ENCODE measurements at places on chromosomes 11 and 22. TPM values are rescaled to one million over a fixed set of nuclear protein-coding genes. Genes with fewer than 3 reads are reported as not detected.
A peak's percentile ranks its signal among the peaks of the same experiment; 100 is the strongest.

RHOD gene
- not detected for total RNA-seq

- peaks cover 5% of the 10 kb centered on the region for H3K4me1 ChIP-seq
- no peak for DNase-seq
- no peaks in the 10 kb centered on the region for H3K36me3 ChIP-seq
These were observed 30.2 kb downstream of the C11orf91 start for GRCh38 chr11:33670250-33671011.

OR6A2 gene
- 0.05 TPM for total RNA-seq

DNA sequence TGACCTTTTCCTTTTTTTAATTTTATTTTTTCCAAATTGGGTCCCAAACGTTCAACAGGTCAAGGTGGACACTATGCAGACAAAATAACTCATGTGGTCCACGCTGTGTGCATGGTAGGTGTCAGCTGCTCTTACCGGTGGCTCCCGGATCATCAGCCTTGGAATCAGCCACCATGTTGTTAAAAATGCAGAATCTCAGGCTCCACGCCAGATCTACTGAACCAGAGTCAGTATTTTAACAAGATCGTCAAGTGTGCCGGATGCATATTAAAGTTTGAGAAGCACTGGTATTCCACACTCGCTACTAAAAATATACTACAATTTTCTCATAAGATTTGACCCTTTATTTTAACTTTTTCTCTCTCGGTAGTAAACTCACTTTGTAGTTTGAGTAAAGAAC is 553 bp upstream of the LDLRAD3 start:
- no peaks in the 10 kb centered on the region for H3K36me3 ChIP-seq
- no peak overlapping the region for H3K27ac ChIP-seq
- no peak for DNase-seq

MPZL3 gene
- total RNA-seq, result 19.6 TPM

DNA sequence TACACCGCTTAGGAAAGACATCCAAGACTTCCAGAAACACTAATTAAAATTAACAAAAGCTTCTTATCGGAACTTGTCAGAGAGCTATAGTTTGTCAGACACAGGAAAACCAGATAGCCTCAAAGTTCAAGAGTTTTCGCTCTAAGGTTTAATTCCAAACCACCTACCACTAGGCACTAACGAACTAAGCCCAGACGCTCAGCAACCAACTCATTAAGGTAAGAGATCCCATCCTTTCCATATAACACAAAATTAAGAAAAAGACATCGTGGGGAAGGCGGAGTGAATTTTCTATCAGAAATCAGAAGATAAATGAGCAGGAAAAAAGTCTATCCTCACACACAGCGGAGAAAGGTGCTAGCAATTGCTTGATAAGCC is 382 bp downstream of the IMMP1L start:
- H3K4me3 ChIP-seq, result peak overlapping the region; percentile 93
- DNase-seq, result peak; percentile 28
- peaks cover 12% of the 10 kb centered on the region for H3K36me3 ChIP-seq

- H3K36me3 ChIP-seq, result peaks cover 30% of the 10 kb centered on the region
- H3K27me3 ChIP-seq, result no peaks in the 10 kb centered on the region
- H3K4me3 ChIP-seq, result no peak overlapping the region
These were observed 49.7 kb downstream of the ATG16L2 start for GRCh38 chr11:72863916-72864315.

GRCh38 chr11:44784436-44784760 is 57.6 kb downstream of the TSPAN18 start:
- H3K27me3 ChIP-seq, result no peaks in the 10 kb centered on the region
- H3K36me3 ChIP-seq, result no peaks in the 10 kb centered on the region
- H3K4me1 ChIP-seq, result no peaks in the 10 kb centered on the region

RPS19BP1 gene
- 80.1 TPM for total RNA-seq

OR2D2 gene
- total RNA-seq, result not detected

DNA sequence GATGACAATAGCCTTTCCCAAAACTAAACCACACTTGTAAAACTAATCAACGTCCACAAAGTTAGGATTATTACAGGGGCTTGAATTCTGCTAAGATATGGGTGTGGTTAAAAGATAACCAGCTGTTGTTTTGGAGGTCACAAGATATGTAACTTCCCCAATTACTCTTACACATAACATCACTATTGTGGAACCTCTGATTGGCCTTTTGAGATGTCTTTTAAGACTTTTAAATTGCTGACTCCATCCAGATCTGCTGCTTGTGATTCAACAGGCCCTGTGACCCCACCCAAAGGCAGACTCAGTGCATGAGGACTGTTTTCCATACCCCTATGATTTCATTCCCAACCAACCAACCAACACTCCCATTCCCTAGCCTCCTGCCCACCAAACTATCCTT is 893.9 kb downstream of the OPCML start:
- H3K36me3 ChIP-seq, result no peaks in the 10 kb centered on the region
- no peak for DNase-seq
- H3K4me3 ChIP-seq, result no peak overlapping the region
- H3K27me3 ChIP-seq, result peaks cover 2% of the 10 kb centered on the region
- H3K4me1 ChIP-seq, result peaks cover 13% of the 10 kb centered on the region

- H3K27me3 ChIP-seq, result no peaks in the 10 kb centered on the region
- no peak overlapping the region for H3K4me3 ChIP-seq
- H3K36me3 ChIP-seq, result no peaks in the 10 kb centered on the region
These were observed 570.6 kb upstream of the LARGE1 start for GRCh38 chr22:34490886-34491285.
